Naive B cell (primary cell): ENCODE measurements at places on chromosomes 6 and 20.

DNA sequence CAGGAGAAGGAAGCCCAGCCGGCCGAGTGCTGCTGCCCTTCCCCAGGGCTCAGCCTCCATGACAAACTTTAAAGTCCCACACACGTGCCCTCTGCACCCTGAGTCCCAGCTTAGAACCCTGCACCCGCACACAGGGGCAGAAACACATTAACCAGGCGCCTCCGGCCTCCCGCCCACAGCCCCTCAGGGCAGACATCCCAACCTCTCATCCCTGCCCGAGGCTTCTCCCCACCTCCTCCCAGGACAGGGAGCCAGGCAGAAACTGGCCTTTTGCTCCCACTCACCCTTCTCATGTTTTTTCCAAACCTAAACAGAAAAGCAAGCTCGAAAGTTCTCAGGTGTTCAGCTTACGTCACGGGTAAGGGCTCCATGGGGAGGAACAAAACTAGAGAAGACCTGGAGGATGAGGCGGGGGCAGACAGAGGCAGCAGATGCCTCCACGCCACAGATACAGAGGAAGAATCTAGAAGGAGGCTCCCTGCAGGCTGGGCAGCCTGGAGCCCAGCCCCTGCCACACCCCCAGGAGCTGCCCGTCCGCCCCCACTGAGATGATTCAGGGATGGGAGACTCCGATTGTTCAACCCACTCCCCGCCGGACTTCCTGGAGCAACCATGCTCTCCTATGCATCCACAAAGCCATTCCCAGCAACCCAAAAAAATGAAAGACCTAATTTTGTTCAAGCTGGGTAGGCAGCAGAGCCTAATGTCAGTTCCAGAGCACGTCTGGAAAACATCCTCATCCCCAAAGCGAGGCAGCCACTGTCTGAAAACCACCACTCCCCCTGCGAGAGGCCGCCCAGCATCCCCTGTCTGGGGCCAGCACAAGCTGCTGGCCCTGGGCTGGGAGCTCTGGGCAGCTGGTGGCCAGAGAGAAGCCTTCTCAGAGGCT, 8.8 kb downstream of the KCNQ2 start:
- no peak for DNase-seq

GRCh38 chr20:45798935-45799642, 7.3 kb downstream of the DNTTIP1 start:
- DNase-seq, result peak; percentile 51

DNA sequence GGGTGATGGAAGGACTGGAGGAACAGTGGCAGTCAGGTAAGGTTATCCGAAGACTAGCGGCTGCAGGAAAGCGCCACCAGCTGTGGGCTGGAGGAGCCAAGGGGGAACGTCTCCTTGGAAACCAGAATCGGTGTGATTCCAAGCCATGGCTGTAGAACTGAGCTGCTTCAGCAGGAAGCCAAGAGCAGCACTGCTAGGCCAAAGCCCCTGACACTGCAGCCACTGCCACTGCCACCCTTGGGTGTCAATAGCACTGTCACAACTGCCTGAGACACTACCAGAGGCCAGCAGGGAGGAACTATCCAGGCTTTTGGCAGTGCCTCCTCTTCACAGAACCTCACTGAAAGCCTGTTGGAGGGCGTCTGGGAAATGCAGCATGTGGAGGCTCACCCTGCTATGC, 289.6 kb upstream of the SUPT3H start:
- no peak for DNase-seq

DNA sequence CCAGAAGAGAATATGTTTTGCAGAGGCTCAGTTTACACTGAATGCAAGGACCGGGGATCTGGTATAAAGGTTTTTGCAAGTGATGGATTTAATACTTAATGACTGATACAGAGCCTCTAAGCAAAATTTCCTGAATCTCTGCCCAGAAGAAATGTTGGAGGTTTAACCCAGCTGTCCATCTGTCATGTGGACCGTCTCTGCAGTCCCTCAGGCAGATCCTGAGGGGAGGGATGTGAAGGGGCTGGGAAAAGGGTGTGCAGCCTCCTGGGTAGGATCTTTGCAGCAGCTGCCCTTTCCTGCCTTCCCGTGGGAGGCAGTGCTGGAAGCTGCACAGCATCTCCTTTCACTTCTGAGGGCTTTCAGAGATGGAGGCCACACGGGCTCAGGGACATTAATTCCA, 207.0 kb downstream of the SLC24A3 start:
- DNase-seq, result no peak

- no peak for DNase-seq
Observed at GRCh38 chr6:89954721-89955148, 60.5 kb downstream of the GJA10 start.

- DNase-seq, result no peak
Observed at GRCh38 chr20:40282541-40282940, 406.5 kb downstream of the MAFB start.

DNA sequence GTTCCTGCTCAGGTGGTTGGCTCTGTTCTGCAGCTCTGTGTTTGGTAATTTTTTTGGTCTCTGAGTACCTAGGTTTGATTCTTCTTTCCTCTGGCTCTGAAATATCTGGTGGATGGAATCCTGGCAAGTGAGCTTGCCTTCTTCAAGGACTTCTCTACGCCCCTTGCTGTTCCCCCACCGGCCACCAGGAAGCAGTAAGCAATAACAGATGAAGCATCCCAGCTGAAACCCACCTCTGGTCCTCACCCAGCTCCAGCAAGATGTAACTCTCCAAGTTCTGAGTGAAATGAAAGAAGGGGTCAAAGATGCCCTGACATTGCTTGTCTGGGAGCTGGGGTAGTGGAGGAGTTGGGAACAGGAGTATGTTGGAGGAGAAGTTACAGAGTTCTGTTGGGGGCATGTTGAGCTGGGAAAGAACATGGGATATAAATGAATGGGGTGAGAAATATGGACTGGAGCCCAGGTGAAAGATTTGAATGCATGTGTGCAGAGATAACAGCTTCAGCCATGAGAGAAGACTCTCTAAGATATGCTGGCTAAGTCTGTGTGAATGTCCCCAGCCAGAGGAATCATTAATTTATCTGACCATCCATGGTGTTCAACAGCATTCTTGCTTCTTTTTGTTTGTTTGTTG, 51.3 kb upstream of the GLP1R start:
- peak; percentile 11 for DNase-seq
